H4 (cell line): ENCODE measurements at places on chromosomes 5 and 9. TPM values are rescaled to one million over a fixed set of nuclear protein-coding genes. Genes with fewer than 3 reads are reported as not detected.

The GFRA3 gene
- total RNA-seq, result not detected in 2 replicates

DNA sequence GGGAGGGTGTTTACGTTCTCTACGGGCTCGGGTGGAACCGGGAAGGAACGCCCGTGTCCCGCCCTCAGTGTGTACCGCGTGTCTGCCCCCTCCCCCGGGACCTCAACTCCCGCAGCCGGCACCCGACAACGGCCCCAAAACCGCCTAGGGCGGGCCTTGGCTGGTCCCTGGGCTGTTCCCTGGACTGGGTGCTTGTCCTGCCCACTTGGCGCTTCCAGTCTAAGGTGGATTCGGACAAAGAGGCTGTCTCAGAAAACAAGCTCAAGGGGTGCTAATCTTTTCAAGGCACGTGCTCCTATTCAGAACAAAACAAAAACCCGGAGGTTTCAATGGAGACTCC lies 379 bp upstream of the CLK4 start:
- DNase-seq, result no peak

DNA sequence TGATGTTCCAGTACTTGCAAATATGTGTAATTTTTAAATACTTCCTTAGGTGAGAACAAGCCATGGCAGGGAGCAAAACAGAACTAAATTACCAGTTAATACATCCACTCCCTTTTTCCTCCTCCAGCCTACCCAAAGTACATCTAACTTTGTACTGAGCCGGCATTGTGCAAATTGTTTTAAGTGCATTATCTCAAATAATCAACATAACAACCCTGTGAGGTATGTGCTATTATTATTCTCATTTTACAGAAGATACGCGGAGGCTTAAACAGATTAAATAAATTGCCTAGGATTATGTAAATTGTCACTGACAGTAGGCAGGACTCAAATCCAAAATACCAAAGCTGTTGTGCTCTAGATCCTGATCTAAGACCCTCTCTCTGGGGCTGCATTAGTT lies 55.5 kb upstream of the KLF4 start:
- no peak for DNase-seq

- DNase-seq, result no peak
Observed at GRCh38 chr9:38229104-38229500, 160.1 kb upstream of the SHB start.

GRCh38 chr9:311841-312240 lies 97.2 kb downstream of the DOCK8 start:
- DNase-seq, result no peak

DNA sequence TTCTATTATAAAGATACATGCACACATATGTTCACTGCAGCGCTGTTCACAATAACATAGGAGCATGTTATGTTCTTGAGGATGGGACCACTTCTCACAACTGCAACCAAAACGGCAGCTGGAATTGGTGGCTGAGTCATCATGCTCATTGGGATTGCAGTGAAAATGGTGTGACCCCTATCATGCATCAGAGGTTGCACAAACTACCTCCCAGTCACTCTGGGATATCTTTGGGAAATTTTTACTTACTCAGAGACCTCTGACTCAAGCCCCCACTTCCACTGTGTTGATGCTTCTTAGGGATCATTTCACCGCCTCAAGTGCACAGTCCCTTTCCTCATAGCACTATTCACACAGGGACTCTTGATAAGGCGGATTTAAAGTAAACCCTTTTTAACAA lies 474.1 kb downstream of the BNC2 start:
- DNase-seq, result no peak

DNA sequence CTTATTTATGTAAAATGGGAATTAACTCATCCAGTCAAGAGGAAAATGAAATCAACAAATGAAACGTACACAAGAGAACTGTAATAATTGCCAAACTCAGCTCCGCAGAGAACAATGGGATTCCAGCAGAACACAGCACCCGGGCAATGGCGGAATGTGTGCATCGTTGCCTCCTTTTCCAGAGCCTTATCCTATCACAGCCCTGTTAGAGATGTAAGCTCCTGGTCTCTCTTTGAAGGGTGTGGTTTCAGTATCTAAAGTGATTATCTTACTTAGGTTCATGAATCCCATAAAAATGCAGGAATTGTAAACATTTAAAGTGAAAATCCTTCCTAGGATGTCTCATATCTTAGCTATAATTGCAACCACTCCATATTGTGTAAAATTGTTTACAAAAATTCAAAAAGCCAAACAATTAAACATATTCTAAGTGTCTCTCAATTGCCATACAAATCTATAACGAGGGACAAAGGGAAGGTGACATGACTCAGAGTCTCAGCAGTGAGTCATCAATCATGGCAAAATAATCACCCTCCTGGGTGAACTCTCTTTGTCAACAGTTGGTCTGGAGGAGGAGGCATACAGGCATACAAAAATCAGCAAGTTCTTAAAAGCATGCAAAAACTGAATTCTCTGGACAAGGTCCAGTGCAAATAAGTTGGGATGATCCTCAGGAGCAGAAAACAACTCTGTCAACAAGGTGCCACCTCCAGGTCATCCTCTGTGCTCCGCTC lies 22.6 kb downstream of the SEMA5A start:
- peak; percentile 79 for DNase-seq

- DNase-seq, result no peak
Observed at GRCh38 chr9:137441935-137442321, 771 bp upstream of the ENTPD8 start.

- DNase-seq, result no peak
Observed at GRCh38 chr9:126521551-126521950, 92.2 kb upstream of the LMX1B start.

The PCDHGB7 gene
- total RNA-seq, result 0.58 and 1.4 TPM in 2 replicates

- peak; percentile 69 for DNase-seq
Observed at GRCh38 chr5:113250341-113250953, 184.3 kb downstream of the TSSK1B start.

- DNase-seq, result no peak
Observed at GRCh38 chr5:67287510-67288268, 91.1 kb upstream of the CD180 start.
